ENCODE measurements at places on chromosomes 1 and 21.

DNA sequence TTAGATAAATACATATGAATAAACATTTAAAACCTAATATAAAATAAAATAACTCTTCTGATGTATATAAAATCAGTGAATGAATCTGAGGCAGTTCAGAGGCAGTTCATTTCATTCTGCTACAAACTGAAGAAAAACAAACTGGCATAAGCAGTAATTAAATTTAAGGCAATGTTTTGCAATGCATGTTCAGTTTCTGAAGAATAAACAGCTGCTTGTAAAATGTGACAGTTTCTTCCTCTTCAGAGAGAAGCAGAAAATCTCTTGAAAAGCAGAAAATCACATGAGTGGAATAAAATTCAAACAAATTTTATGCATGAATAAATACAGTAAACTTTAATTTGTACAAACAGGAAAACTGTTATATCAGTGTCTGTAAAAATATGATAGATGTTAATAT is 643.7 kb downstream of the KCNT2 start:
- ATAC-seq: no peak

DNA sequence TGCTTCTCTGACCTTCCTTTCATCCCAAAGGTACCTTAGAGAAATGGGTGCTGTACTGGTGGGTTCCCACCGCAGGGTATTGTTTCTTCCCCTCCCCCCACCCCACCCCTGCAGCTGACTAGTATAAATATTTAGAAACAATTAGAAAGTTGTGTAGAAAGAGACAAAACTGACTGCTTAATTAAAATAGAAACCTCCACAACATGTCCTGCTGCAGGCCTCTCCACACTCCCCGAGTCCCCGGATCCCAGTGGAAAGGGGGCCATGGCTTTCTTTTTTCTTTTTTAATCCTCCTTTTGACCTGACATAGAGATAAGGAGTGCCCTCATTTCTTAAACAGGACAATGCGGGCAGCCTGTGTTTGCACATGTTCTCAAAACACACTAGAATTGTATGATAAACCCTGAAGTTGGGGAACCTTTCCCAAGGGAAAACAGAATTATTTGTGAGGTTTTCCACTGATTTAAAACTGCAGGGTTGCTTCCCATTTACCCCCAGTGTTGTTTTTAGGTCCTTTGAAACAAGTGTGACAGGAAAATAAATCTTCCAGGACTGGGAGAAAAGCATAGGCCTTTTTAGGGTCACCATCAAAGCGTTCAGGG is 1.7 kb downstream of the RHOU start:
- no peak for ATAC-seq

DNA sequence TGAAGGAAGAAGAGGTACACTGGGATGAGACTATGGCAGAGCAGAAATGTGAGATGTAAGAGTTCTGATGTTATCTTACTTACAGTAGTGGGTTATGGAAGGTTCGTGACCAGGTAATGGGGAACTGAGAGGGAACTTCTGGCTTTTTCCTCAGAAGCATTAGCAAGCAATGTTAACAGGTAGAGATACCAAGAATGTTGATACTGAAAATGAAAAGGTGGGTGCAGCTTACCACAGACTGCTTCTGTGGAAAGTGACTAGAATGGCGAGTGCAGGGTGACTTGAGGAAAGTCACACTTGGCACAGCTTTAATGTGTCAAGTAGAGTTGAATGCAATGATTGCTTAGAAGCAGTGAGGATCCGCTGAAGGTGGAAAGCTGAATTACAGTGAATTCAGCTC is 70.8 kb downstream of the PLA2G4A start:
- ATAC-seq: peak; percentile 26

DNA sequence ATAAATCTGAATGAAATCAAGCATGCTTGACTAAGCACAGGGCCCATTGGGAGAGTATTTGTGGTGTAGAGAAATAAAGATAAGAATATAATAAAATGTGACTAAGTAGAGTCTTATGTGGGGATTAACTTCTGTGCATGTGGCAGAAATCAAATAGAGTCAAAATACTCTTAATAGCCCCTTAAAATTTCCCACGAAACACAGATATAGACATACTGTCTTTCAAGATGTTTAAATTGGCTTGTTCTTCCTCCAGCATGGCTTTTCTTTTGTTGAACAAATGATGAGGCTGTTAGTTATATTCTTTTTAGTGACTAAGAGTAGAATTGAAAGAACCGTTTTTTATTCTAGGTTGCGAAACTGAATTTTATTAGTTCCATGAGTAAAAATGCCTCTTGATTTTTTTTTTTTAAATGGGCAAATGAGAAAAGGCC is 112.3 kb downstream of the RPS6KC1 start:
- no peak for ATAC-seq

- ATAC-seq: no peak
Measured at GRCh38 chr1:201501144-201501543, 5.8 kb downstream of the CSRP1 start.

GRCh38 chr21:45861156-45861870 is 120.3 kb upstream of the COL6A1 start:
- no peak for ATAC-seq

DNA sequence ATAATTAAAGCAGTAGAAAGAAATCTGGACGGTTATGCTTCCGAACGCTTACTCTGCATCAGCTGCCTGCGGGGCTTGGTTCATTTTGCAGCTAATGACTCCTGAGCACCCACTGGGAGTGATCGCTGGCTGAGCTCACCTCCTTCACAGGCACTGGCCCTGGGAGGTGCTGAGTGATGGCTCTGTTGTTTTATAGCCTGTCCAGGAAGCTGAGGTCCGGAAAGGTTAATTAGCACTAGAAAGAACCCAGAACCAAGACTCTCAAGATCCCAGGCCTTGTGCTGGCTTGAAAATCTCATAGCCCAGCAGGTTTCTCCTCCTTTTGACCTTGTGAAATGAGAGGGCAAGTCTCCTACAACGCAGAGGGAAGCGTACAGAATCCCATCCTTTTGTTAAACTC is 226.2 kb downstream of the AJAP1 start:
- no peak for ATAC-seq

GRCh38 chr1:186155594-186155993 is 219.5 kb downstream of the TPR start:
- ATAC-seq: peak; percentile 12

GRCh38 chr1:193729429-193729828 is 543.0 kb upstream of the B3GALT2 start:
- no peak for ATAC-seq

- no peak for ATAC-seq
Measured at GRCh38 chr1:196650403-196650802, 1.4 kb upstream of the CFH start.

DNA sequence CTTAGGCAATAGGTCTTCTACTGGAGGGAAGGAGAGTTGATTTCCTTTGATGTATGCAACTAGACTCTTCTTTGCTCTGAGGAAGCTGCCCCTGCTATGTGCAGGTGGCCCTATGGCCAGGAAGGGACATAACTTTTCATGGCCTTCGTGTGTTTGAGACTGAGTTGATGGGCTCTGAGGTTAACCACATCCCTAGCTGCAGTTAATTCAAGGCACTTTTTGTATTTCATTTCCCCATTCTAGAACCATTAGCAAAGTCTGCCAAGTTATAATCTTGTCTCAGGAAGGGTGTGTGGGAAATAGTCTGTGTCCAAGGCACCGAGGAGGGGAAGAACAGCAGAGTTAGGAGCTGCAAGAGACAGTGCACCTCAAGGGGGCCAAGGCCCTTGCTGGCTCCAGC is 2.5 kb downstream of the FCRL4 start:
- no peak for ATAC-seq

GRCh38 chr1:116329524-116330341 is 43.3 kb upstream of the ATP1A1 start:
- ATAC-seq: no peak

GRCh38 chr1:202135221-202135721 is 9.3 kb downstream of the ARL8A start:
- peak; percentile 89 for ATAC-seq
